Stimulated activated CD4-positive, alpha-beta T cell treated with anti-CD3 and anti-CD28 coated beads, Interleukin-12 subunit alpha, Interleukin-12 subunit beta, amount 100 ng/mL, for 24 hours (primary cell): ENCODE measurements at places on chromosomes 7 and 10.

DNA sequence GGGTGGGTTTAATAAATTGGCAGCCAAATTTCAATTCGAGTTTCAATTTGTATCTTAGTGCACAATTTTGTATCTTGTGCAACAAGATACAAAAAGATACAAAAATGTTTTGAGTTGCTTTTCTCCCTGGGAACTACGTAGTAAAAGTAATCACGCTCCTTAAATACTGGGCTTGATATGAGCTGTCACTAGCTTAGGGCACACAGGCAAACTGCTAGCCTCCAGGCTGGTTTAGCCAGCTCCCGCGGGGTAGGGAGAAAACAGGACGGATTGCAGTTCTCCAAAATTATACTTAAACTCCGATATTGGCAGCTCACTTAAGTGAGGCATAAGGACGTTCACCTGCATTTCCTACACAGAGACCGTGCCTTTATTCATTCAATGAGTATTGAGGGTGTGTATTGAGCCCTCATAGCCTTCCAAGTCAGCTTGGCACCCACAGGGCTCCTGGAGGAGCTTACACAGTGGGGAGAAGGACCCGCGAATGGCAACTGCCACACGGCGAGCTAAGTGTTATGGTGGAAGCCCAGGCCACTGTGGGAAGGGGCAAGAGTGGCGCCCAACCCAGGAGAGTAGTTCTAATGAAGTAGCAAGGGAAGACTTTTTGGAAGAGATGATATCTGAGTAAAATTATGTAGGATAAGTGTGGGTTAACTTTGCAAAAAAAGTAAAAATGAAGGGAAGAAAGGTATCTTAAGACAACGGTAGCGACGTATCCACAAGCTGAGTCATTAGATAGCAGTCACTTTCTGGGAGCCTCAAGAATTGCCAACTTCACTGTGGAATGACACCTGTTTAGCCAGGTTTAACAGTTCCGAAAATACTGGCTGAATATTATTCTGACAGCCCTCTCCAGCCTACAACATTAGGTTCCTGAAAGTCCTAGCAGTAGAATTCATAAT is 1.6 kb upstream of the EPC1 start:
- DNase-seq, result no peak

GRCh38 chr10:110880012-110880411 is 8.3 kb downstream of the PDCD4 start:
- DNase-seq, result no peak

GRCh38 chr10:79380125-79380945 is 33.1 kb downstream of the PPIF start:
- DNase-seq, result no peak

GRCh38 chr10:104318326-104318725 is 19.9 kb downstream of the ITPRIP start:
- no peak for DNase-seq

- no peak for DNase-seq
These were observed 7.8 kb downstream of the HTRA1 start for GRCh38 chr10:122468926-122469781.

- DNase-seq, result no peak
These were observed 423.6 kb downstream of the PHTF2 start for GRCh38 chr7:78222001-78222751.

DNA sequence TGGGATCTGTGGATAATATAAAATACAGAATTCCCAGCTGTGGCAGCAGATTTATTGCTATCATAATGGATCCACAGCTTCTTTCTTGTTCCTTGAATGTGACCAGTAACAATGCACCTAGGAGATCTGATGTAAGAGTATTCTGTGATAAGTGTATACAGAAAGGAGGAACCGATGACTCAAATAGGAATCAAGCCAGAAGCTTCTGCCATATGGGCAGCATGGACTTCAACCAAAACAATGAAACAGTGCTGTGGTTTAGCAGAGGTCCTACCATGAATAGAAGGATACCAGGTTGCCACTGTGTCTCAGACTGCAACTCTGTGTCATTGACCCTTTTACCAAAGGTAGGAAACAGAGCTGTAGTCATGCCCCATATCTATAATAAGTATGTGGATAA is 81.8 kb downstream of the PTPRZ1 start:
- DNase-seq, result no peak

DNA sequence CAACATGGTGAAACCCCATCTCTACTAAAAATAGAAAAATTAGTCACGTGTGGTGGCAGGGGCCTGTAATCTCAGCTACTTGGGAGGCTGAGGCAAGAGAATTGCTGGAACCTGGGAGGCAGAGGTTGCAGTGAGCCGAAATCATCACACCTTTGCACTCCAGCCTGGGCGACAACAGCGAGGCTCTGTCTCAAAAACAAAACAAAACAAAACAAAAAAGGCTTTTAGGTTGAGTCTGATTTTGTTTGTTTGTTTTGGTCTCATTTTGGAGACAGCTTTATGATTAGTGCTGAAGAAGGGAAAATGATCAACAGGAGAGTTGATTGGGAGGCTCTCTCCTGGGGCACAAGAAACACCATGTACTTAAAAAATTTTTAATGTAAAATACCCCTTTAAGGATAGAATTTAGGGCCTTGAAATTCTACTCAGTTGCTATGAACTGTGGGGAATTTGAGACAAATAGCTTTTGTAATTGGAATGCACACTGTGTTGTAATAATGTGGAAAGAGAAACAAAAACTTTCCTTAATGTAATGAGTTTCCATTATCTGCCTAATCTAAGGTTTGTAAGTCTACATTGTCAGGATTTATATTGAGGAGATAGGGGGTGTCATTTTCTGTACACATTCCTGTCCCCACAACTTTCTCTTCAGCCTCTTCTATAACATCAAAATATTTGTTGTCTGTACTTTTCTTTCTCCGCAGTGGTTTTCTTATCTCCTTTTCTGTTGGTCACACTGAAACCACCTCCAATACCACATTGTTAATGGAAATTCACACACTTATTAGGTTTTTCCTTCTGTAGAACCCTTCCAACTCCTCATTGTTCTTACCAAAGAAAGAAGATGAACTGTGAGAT is 41.3 kb downstream of the ARID5B start:
- no peak for DNase-seq

GRCh38 chr10:49167425-49168170 is 20.6 kb downstream of the TMEM273 start:
- DNase-seq, result no peak

DNA sequence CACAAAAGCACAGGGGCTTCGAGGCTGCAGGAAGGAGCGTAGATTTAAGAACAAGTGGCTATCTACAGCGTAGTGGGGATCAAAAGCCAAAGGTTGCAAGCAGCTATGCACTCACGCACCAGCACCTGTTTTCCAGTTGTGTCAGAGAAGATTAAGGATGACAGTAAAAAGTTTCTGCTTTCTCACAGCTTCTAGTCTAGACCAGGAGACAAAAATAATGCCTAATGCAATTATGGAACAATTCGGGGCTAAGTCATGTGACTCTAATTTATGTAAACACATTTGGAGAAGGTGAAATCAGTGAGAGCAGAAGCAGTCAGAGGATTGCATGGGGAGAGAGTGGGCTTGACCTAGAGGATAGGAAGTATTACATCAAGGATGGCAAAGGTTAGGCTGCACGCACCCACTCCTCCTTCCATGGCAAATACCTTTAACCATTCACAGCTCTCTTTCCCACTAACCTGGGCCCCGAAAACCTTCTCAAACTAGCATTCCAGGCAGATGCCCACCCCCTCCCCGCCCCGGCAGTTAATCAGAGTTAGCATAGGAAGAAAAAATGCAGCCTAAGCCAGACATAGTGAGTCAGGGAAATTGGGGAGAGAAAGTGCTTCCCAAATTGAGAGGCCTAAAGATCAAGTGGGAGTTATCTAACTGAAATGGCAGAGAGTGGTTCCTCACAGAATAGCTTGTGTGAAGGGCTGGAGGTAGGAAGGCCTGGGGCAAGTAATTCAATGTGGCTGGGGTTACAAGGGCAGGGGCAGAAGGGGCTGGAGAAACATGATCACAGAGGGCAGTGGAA is 48.2 kb upstream of the GPAM start:
- DNase-seq, result no peak

DNA sequence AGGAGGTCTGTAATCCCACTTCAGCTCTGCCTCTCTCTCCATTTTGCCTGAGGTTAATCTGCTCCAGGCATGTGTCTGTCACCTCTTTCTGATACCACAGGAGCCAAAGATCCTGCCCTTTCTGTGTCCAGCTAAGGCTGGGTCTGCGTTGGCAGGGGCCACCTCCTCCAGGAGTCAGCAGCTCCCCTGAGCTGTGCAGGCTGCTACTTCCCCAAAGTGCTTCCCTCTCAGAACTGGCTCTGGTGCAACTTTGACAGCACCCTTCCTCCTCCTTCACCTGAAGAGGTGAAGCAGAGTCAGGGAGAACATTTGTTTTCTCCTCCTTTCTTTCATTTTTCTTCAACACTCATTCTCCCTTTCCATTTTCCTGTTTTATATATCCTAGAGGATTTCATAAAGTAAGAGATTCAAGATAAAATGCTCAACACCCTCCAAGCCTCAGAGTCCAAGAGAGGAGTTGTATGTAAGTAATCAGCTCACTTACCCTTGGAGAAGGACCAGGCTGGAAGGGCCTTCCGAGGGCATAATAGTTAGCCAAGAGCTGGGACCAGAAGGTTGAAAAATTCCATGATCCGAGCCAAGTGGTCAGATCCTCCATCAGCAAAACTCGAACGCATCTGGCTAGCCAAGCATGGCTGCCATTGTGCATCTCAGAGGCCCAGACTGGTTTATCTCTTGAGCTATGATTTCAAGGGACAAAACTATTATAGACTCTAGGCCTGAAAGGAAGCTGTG is 257.3 kb downstream of the PTEN start:
- DNase-seq, result no peak

GRCh38 chr10:115762029-115762428 is 511.0 kb downstream of the GFRA1 start:
- no peak for DNase-seq

GRCh38 chr7:132066761-132067171 is 509.5 kb downstream of the PLXNA4 start:
- no peak for DNase-seq

GRCh38 chr7:37442268-37442667 is 6.4 kb downstream of the ELMO1 start:
- no peak for DNase-seq

DNA sequence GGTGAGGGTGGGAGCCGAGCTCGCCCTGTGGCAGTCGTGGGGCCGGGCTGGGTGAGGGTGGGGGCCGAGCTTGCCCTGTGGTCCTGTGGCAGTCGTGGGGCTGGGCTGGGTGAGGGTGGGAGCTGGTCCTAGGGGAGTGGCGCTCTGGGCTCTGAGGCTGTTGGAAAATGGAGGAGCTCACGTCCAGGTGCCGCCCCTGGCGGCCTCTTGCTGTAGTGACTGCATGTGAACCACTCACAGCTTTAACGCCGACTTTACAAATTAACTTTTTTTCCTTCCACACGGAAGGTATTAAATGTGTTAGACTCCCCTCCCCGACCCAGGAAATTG is 312.6 kb downstream of the WDR37 start:
- DNase-seq, result no peak

GRCh38 chr7:152403726-152404125 is 32.1 kb downstream of the KMT2C start:
- DNase-seq, result no peak

DNA sequence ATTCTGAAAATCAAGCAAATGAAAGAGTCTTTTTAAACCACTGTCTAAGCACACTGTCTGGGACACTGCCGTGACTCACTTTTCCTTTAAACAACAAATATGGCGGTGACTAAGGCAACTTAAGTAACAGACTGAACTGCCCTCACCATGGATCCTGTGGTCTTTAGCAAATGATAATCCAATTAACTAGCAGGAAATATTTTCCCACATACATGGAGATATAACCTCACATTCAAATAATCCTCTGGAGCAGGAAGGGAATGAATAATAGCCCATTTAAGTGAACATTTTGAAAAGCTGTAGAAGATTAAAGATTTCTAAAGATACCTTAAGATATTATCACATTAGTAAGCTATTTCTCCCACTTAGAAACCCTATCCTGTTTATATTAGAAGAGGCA is 40.3 kb upstream of the LRRC17 start:
- no peak for DNase-seq

DNA sequence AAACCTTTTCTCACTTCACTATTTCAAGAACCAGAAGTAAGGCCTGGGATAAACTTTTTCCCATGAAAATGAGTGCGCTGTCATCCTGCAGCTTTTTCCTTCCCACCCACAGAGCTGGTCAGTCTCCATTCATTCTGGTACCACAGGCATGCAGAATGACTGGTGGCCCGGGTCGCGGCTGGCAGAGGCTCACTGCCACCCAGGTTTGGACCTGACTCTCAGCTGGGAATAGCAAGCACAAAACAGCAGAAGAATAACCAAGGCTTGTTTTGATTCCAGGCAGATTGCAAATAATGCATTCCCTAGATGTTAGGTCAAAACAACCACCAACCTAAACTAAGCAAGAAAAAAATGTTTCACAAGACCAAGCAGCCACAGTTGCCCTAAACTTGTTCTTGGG is 190.5 kb upstream of the NRP1 start:
- no peak for DNase-seq

DNA sequence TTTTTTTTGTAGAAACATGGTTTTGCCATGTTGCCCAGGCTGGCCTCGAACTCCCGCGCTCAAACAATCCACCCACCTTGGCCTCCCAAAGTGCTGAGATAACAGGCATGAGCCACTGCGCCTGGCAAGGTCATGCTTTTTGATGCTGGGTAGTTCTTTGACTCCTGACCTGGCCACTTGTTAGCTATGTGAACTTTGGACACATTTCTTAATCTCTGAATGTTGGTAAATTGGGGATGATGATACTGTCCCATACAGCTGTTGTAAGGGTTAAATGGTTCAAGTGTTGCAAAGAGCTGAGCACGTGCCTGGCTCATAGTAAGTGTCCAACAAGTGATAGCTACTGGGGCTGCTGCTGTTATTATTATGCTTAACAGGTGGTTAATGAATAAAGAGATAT is 2.3 kb downstream of the ZNHIT1 start:
- no peak for DNase-seq

GRCh38 chr10:11424456-11425295 is 186.8 kb downstream of the USP6NL start:
- DNase-seq, result no peak

DNA sequence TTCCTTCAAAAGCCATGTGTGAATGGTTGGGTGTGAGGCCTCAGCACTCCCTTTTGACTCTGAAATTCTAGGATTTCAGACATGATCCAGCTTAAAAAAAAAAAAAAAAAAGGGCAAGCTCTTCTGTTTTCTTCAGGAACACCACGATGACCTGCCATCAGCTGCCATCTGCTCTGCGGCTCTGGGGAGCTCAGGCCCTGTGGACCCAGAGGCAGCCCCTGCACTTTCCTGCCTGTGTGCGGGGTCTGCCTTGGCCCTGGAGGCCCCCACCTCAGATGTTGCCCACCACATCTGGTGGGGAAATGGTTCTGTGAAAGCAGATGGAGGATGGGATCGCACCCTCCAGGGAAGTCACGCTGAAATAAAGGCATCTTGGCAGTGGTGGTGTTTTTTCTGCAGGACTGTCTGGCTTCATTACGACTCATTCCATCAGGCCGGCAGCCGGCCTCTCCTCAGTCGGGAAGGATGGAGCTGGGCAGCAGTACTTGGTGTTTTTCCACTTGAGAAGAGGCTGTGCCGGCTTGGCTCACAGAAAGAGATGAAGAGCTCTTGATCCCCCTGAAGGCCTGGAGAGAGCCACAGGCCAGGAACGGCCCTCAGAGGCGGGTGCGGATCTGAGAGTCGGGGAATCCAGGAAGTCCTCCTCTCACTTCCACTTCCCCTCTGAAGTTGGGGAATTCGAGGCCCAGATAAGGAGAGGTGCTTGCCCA is 66.1 kb upstream of the AQP1 start:
- no peak for DNase-seq
